Activated CD4-positive, alpha-beta memory T cell treated with anti-CD3 and anti-CD28 coated beads, Interleukin-2, amount 10 ng/mL, durations not matched to agents 7 days and 5 days (primary cell): ENCODE measurements at places on chromosomes 7 and 10. TPM values are rescaled to one million over a fixed set of nuclear protein-coding genes. Genes with fewer than 3 reads are reported as not detected.

Gene SLC13A4
- not detected for total RNA-seq

Gene AKR1C1
- total RNA-seq = 0.85 TPM

Gene ZNF273
- total RNA-seq = 10.5 TPM

Gene AGK
- total RNA-seq = 50.4 TPM

Gene KCNK18
- total RNA-seq = not detected

Gene SUGCT
- total RNA-seq = not detected

Gene FEZF1
- not detected for total RNA-seq

Gene PNLIPRP2
- total RNA-seq = not detected

Gene H2BK1
- not detected for total RNA-seq

Gene SHTN1
- total RNA-seq = 0.28 TPM

Gene AEBP1
- 0.30 TPM for total RNA-seq

Gene GLCCI1
- total RNA-seq = 25.4 TPM

GRCh38 chr7:88243345-88243909, 23.6 kb upstream of the SRI start:
- DNase-seq = no peak

GRCh38 chr7:95198863-95199262, 125.5 kb downstream of the PON1 start:
- no peak for DNase-seq

GRCh38 chr10:96072674-96073073, 29.3 kb downstream of the CCNJ start:
- no peak for DNase-seq

GRCh38 chr7:148129023-148129422, 461.5 kb upstream of the C7orf33 start:
- DNase-seq = no peak

DNA sequence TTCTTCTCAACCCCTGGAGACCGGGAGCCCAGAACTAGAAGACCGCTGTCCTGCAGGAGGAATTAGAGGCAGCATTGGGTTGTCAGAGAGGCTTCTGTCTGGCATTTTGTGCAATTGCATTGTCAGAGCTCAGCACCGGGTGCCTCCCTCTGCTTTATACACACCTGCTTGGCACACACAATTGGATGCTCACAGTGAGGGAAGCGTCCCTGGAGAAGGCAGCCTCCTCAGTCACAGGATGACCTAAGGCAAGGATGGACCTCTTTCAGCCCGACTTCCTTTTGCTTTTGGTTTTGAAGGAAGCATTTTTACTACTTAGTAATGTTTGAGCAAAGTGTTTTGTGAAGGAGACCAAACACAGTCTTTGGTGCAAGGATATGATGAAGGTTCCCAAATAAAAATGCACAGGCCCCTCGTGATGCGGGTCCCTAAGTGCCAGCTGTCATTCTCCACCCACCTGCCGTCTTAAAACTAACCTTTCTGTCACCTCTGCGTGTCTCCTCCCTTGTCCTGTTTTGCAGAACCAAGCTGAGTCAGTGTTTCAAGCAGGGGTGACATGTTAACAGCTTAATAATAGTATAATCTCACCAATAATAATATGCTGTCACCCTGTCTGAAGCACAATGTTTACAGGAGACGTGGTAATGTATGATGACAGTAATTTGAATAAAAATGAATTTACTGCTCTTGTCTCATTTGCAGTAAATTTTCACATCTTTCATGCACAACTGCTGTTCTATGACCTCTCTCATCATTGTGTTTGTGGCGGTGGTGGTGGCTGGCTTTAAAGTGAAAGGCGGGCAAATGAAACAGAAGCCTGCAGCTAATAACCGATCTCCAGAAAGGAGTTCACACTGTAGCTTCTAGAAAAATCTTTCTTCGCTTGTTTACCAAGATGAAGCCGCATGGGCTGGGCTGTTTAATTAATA, 430.2 kb upstream of the MKI67 start:
- DNase-seq = no peak

DNA sequence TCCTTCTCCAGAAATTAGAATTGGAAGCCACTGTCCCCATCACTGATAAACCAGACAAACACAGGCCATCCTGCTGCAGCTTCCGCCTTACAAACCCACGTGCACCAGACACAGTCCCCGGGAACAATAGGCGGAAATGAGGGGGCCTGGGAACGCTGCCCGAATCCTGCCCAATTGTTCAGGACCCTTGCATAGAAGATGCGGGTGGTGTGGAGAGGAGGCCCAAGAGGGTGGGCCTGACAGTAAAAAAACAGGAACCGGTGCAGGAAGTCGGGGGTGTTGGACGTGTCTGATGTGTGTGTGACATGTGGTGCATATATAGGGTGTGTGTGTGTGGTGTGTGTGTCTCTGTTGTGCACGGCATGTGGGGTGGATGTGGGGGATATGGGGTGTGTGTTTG, 26.5 kb upstream of the CHST15 start:
- DNase-seq = no peak

DNA sequence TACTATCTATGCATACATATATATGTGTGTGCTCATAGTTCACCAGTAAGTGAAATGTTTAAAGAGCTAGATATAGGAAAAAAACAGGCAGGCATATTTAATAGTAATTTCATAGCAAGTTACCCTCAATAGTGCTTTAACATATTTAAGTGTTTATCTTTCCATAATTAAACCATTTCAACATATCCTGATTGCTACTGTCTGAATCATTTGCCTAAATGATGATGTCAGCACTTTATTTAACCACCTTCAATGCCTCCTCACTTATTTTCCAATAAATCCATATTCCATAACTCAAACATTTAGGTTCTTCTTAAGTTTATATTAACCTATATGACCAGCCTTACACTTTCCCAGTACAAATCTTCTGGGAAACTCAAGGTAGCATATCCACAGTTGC, 601.1 kb downstream of the ARL4A start:
- no peak for DNase-seq

GRCh38 chr10:92778091-92778490, 70.2 kb upstream of the EXOC6 start:
- no peak for DNase-seq

GRCh38 chr7:93226310-93226709, at the start of gene HEPACAM2:
HEPACAM2 (minus strand) TSS chr7:93226469.
- no peak for DNase-seq

- no peak for DNase-seq
Observed at GRCh38 chr7:103576641-103577040, 130.6 kb upstream of the SLC26A5 start.

DNA sequence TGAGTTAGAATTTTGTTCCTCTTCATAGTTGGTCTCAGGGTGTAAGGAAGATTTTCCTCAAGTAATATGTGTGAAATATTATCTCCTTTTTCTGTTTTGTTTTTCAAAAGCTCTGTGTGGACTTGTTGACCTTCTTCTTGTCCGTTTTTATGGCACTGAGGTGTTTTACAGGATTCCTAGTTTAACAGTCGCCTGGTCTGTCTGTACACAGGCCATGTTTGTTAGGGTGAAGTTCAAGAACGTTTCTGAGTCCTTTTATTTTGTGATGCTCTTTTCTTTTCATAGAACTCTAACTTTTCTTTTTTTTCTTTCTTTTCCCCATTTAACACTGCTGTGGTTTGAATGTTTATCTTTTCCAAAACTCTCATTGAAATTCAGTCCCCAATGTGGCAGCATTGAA, 18.5 kb downstream of the TACC2 start:
- no peak for DNase-seq

- peak; percentile 51 for DNase-seq
Observed at GRCh38 chr7:142603870-142604448, 145.3 kb upstream of the PRSS1 start.

- peak; percentile 28 for DNase-seq
Observed at GRCh38 chr7:44196450-44196872, 4.3 kb upstream of the YKT6 start.

- no peak for DNase-seq
Observed at GRCh38 chr7:149196151-149196704, 882 bp downstream of the ZNF282 start.

DNA sequence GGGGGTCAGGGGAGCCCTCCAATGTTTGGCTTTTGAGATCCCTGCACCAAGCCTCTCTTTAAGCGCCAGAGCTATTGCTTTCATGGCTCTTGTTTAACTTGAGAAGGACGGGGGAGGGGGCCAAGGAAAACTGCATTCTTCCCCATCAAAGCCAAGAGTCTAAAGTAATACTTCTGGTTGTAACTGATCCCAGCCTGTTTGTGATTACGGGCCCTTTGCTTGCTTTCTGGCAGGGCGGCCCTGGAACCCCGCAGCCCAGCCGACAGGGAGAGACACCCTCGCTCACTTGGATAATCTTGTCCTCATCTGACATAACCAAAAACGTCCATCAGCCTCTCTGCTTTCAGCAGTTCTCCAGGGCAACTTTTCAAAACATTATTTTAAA, 154.7 kb downstream of the NEURL1 start:
- no peak for DNase-seq

- DNase-seq = no peak
Observed at GRCh38 chr7:31051598-31052486, at the start of gene ADCYAP1R1. ADCYAP1R1 (plus strand) TSS chr7:31052308; CDS start chr7:31063265, 10,957 bp downstream.

DNA sequence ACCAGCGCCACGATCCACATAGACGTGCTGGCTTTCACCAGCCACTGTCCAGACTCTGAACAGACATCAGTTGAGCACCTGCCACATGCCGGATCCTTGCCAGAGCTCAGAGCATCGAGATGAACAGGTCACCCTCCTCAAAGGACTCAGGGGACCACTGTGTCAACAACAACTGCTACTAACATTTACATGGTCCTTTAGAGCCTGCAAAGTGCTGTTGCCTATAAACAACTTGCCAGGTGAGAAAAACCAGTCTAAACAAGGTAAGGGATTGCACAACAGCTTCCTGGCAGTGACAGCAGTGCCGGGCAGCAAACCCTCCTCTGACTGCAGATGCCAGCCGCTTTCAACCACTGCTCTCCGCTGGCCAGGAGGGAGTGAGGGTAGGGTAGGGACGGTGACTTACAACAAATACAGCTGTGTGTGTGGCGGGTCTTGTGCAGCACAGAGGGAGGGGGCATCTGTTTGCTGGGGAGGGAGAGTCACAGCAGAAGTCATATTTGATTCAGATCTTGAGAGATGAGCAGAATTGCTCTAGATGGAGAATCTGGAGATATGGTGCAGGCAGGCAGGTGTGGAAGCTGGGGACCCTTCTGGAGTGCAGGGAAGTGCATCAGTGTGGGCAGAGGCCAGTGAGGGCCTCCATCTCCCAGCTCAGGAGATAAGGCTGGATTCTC, 32.8 kb upstream of the RHEB start:
- no peak for DNase-seq

DNA sequence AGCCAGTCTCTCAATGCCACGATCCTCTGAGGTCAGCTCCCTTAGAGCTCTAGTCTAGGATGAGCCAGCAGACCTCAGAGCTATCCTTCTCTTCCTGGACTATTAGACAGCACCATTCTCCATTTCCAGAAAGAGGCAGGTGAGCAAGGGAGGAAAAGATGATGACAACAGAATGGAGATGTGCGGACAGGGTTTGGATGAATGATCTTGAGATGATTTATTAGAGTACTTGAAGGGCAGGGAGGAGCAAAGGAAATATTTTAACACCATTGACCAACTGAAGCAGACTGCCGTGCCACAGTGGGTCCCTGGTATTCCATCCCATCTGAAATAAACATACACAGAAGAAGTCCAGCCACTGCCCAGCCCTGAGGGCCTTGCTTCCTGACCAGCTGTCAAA, 94.3 kb downstream of the CFAP58 start:
- no peak for DNase-seq

DNA sequence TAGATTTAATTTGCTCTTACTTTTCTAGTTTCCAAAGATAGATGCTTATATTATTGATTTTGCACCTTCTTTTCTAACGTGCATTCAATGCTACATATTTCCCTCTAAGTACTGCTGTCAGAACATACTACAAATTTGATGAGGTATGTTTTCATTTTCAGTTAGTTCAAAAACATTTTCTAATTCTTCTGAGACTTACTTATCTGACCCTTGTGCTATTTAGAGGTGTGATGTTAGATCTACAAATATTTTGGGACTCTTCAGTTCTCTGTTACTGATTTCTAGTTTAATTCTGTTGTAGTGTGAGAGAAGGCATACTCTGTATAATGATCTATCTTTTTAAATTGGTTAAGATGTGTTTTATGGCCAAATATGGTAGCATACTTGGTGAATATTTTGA, 97.8 kb upstream of the TMEM168 start:
- no peak for DNase-seq

DNA sequence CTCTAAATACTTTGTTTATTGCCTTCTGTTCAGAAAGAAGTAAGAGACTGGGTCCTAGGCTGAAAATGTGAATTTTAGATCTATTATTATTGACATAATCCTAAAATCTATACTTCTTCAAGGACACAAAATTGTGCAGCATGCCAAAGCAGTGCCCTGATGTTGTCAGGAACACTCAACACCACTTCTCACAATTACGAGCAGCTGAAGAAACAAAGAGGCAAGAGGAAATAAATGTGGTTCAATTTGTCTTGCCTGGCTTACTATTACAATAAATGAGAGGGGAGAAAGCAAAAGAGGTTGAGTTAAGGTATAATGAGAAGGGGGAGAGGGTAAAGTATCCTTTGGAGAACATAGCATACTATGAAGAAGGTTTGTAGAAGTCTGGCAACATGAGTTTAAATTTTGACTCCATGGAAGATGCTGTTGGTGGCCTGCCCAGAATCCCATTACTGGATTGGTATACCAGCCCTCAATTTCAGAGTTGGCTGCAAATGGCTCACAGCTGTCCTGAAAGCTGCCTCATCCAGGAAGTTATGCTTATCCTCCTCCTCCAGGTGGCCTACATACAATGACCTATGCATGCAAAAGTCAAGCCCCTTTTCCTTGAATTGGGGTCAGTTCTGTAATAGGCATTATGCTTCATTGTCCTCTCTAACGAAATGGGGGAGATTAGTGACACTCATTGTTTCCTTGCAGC, 274.6 kb upstream of the SMIM30 start:
- DNase-seq = no peak

GRCh38 chr10:534047-534566, 155.4 kb downstream of the DIP2C start:
- no peak for DNase-seq

DNA sequence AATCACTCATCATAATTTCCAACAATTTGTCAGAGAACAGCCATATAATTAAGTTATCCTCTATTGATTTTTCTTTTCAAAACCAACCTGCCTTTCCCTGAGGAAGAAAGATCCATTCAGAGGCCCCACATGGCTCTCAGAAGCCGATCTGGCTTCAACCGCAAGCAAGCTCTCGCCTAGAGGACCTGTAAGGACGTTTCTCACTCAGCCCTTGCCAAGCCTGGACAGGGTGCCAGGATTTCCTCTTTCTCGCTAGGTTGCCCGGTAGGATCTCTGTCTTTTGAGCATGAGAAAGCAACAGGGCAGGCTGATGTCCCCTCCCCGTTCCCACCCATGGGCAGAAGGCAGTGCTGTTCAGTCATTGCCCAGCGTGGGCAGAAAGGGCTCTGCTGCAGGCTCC, 13.0 kb downstream of the AIFM2 start:
- no peak for DNase-seq

GRCh38 chr10:132978542-132978941, 36.2 kb upstream of the CFAP46 start:
- no peak for DNase-seq
